ENCODE measurements at places on chromosomes 16 and 17.

DNA sequence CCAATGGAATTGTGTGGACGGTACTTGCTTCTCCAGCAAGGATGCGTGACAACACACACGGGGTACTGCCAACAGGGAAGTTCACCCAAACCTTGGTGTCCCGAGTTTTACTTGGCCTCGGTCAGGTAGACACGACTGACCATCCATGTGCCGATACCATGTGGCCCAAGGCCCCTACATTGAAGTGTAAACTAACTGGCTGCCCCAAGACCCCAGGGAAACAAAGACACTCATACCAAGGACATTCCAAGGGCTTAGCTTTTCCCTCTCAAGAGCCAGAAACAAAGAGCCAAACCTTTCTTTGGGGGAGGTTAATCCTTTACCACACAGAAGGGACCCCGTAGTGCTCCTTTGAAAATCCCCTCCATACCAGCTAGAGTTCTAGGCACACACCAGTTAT, 215.9 kb upstream of the TNRC6C start:
- H3K27ac ChIP-seq, result no peak overlapping the region
- H3K4me1 ChIP-seq, result no peaks in the 10 kb centered on the region
- peaks cover 21% of the 10 kb centered on the region for H3K27me3 ChIP-seq
- H3K4me3 ChIP-seq, result no peak overlapping the region

DNA sequence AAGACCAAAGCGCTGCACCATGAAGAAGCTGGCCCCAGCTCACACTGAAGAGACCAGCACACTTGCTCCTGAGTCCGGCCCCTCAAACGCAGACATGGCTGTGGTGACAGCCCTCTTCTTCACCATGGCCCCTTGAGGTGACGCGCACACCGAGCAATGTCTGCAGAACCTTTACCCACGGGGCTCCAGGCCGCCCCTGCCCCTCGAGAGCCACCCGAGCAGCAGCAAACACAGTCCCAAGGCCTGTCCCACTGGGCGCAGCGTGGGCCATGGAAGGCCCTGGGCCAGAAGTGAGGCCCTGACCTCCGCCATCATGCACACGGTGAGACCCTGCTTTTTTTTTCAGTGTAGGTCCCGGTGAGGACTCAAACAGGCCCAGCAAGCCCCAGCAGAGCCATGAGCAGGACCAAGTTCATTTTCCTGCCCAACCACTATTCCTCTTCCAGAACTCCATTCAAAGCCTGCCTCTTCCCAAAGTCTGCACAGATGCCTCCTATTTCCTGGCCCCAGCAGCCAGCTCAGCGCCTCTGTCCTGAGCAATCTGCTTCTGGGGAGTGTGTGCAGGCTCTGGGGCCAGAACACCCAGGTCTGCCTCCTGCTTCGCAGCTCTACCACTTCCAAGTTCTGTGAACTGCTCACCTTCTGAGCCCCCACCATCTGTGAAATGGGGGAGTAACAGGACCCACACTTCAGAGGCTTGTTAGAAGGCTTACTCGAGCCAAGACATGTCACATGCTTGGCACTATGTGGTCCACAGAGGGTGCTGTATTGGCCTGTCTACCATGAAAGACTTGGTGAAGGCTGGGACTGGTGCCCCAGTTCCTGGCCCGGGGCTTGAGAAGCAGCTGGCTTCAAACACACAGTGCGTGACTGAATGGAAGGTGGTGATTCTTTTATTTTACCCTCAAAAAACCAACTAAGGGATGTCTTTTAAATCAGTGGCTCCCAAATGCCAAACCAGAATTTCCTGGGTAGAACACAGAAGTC, 35.7 kb upstream of the GSG1L start:
- peaks cover 80% of the 10 kb centered on the region for H3K36me3 ChIP-seq
- H3K4me3 ChIP-seq, result no peak overlapping the region
- H3K27me3 ChIP-seq, result no peaks in the 10 kb centered on the region
- DNase-seq, result no peak

GRCh38 chr17:42290577-42290976, 2.3 kb downstream of the STAT5A start:
- peaks cover 13% of the 10 kb centered on the region for H3K4me1 ChIP-seq
- DNase-seq, result peak; percentile 9
- no peak overlapping the region for H3K4me3 ChIP-seq
- H3K36me3 ChIP-seq, result peaks cover 44% of the 10 kb centered on the region
- no peak overlapping the region for H3K27ac ChIP-seq
- H3K27me3 ChIP-seq, result no peaks in the 10 kb centered on the region

GRCh38 chr16:57406881-57407280, 2.3 kb downstream of the CCL17 start:
- H3K27ac ChIP-seq, result no peak overlapping the region
- no peak overlapping the region for H3K4me3 ChIP-seq
- H3K27me3 ChIP-seq, result no peaks in the 10 kb centered on the region

- no peak overlapping the region for H3K4me3 ChIP-seq
- DNase-seq, result no peak
- no peaks in the 10 kb centered on the region for H3K36me3 ChIP-seq
Measured at GRCh38 chr17:66715076-66715675, 119.7 kb upstream of the CACNG5 start.

GRCh38 chr17:18950944-18951905, 740 bp upstream of the SLC5A10 start:
- H3K36me3 ChIP-seq, result no peaks in the 10 kb centered on the region
- no peaks in the 10 kb centered on the region for H3K4me1 ChIP-seq
- no peak for DNase-seq
- no peak overlapping the region for H3K27ac ChIP-seq

DNA sequence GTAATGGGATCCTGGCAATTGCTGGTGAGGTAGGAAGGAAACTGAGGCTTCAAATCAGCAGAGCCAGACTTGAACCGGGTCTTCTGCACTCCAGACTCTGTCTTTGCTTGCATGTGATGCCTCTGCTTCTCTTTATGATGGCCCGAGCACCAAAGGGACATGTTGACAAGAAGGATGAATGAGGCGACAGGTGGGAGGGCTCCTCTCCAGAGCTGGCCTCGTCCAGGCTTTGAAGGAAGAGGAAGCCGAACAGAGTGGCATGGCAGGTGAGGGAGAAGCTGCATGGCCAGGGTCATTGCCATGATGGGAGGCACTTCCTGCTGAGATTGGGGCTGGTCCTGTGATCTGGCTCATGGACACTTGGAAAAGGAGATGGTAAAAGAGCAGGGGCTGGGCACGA, 40.8 kb downstream of the AKAP1 start:
- H3K36me3 ChIP-seq, result peaks cover 37% of the 10 kb centered on the region
- H3K4me3 ChIP-seq, result no peak overlapping the region
- DNase-seq, result no peak
- H3K27me3 ChIP-seq, result no peaks in the 10 kb centered on the region

GRCh38 chr16:12618515-12618914, 185.2 kb downstream of the CPPED1 start:
- no peak overlapping the region for H3K4me3 ChIP-seq
- H3K27me3 ChIP-seq, result no peaks in the 10 kb centered on the region
- no peak overlapping the region for H3K27ac ChIP-seq
- no peaks in the 10 kb centered on the region for H3K36me3 ChIP-seq
- no peak for DNase-seq
- no peaks in the 10 kb centered on the region for H3K4me1 ChIP-seq

DNA sequence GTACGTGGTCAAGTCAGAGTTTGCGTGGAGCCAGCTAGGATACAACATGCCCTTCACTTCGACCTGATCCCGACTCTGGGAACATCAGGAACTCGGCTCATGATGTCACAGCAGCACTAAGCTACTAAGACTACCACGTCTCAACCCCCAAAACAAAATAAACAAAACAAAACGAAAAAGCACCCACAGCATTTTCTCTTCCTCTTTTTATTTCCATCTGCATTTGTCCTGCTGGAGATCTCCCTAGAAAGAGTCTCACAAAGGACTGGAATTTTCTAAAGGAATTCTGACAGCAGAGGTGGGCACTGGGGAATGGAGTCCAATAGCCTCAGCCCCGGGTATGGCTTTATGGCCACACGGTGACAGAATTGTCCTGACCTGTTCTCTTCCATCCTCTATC, 196.6 kb downstream of the SALL1 start:
- no peaks in the 10 kb centered on the region for H3K4me1 ChIP-seq
- no peaks in the 10 kb centered on the region for H3K36me3 ChIP-seq

GRCh38 chr16:79283578-79283977, 317.0 kb downstream of the MAF start:
- no peak for DNase-seq
- H3K4me1 ChIP-seq, result peaks cover 27% of the 10 kb centered on the region
- H3K36me3 ChIP-seq, result no peaks in the 10 kb centered on the region
- H3K27ac ChIP-seq, result no peak overlapping the region
- no peaks in the 10 kb centered on the region for H3K27me3 ChIP-seq
- H3K4me3 ChIP-seq, result no peak overlapping the region

DNA sequence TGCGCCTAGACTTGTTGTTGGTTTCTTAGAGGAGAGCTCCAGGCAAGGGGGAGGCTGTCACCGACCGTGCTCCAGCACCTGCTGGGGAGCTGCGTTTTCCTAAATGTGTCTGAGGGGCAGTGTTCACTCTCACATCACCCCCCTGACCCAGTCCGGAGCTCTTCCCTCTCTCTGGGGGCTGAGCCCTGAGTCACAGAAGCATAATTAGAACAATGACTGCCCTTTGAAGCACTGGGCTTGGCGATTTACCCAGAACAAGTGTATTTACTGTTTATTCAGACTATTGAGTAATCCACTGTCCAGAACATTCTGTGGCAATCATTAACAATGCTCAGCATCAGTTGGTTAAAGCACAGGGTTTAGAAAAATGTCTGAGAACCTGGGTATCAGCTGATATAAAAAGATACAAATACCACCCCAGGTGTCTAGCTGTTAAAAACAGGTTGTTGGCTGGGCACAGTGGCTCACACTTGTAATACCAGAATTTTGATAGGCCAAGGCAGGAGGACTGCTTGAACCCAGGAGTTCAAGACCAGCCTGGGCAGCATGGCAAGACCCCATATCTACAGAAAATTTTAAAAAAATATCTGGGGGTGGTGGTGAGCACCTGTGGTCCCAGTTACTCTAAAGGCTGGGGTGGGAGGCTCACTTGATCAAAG, 8.1 kb downstream of the CES4A start:
- peak overlapping the region; percentile 60 for H3K27ac ChIP-seq
- no peak overlapping the region for H3K4me3 ChIP-seq
- DNase-seq, result peak; percentile 66
- no peaks in the 10 kb centered on the region for H3K36me3 ChIP-seq
